ENCODE measurements at places on chromosomes 2 and 18. TPM values are rescaled to one million over a fixed set of nuclear protein-coding genes. Genes with fewer than 3 reads are reported as not detected.

GRCh38 chr2:108614659-108615058 is 80.4 kb downstream of the LIMS1 start:
- H3K27me3 ChIP-seq = no peaks in the 10 kb centered on the region
- peaks cover 6% of the 10 kb centered on the region for H3K4me1 ChIP-seq
- no peaks in the 10 kb centered on the region for H3K36me3 ChIP-seq

Gene TM4SF20
- total RNA-seq = 1.1 TPM

DNA sequence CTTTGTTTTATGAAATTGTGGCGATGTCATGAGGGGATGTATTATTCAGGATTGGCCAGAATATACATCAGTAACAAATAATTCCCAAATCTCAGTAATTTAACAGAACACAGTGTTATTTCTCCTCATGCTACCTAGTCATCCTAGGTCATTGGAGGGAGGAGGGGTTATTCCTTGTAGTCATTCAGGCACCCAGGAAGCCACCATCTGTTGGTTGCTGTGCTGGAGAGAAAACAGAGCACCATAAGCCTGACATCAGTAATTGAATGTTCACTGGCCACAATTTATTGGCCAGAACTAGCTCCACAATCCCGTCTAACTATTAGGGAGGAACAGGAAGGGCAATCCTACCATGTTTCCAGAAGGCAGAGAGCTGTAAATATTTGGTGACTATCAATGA is 303.5 kb upstream of the CELF4 start:
- DNase-seq = no peak
- H3K27me3 ChIP-seq = no peaks in the 10 kb centered on the region

DNA sequence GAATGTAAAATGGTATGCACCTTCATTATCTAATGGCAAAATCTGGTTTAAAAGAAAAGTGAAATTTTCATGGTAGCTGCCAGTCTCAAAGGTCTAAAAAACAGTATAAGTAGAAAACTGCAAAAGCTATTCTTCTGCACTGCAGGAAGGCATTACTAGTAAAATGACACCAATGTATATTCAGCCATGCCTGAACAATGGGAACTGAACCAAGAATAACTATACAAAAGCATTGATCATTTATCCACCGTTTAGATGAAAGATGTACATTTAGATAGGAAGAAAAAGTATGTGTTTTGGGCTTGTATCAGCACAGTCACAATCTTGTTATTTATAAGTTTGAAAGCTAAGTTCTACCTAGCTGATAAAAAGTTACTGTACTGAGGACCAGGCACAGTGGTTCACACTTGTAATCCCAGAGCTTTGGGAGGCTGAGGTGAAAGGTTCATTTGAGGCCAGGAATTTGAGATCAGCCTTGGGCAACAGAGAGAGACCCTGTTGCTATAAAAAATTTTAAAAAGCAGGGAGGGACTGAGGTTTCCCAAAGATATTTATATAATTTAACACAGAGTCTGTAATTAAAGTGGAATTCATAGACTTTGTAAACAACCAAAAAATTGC is 163.1 kb upstream of the WDSUB1 start:
- no peak for DNase-seq
- H3K27ac ChIP-seq = no peak overlapping the region
- H3K4me3 ChIP-seq = no peak overlapping the region
- H3K36me3 ChIP-seq = peaks cover 9% of the 10 kb centered on the region
- no peaks in the 10 kb centered on the region for H3K4me1 ChIP-seq

DNA sequence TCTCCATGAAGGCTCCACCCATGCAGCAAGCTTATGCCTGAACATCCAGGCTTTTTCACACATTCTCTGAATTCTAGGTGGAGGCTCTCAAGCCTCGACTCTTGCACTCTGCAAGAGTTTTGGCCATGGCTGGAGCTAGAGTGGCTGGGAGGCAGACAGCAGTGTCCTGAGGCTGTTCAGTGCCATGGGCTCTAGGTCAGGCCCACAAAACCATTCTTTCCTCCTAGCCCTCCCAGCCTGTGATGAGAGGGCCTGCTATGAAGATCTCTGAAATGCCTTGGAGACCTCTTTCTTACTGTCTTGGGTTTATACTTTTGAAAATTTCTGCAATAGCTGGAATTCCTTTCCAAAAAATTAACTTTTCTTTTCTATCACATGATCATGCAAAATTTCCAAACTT is 210.7 kb downstream of the RND3 start:
- H3K36me3 ChIP-seq = no peaks in the 10 kb centered on the region
- no peak for DNase-seq
- no peak overlapping the region for H3K27ac ChIP-seq
- H3K4me1 ChIP-seq = peaks cover 24% of the 10 kb centered on the region
- no peaks in the 10 kb centered on the region for H3K27me3 ChIP-seq
- no peak overlapping the region for H3K4me3 ChIP-seq

Gene AGXT
- not detected for total RNA-seq
